ENCODE measurements at places on chromosomes 6 and 20. TPM values are rescaled to one million over a fixed set of nuclear protein-coding genes. Genes with fewer than 3 reads are reported as not detected.

SPDEF gene
- total RNA-seq, result not detected

DNA sequence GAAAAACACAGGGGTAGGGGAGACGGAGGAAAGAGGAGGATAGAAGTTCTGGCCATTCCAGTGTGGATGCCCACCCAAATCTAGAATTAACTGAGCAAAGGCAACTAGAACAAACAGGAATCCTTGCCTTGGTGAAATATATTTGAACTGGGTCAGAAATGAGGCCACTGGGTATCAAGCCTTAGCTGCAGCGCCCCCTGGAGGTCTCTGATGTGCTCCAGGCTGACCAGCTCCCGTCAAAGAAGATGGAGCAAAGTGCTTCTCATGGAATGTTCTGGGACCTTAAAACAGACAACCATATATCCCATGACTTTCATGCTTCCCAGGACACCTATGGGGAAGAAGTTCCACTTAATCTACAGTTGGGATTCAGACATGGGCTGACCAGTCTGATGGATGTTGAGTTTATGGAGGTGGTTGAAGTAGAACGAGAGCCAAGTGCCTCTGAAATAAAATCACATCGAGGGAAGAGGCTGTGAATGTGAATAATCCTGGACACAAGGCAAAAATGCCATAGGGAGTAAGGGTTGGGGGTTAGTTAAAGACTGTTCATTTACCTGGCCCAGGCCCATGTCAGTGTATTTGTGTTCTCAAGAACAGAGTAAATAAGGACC, 50.4 kb downstream of the HLA-DPB1 start:
- ATAC-seq, result peak; percentile 67

DNA sequence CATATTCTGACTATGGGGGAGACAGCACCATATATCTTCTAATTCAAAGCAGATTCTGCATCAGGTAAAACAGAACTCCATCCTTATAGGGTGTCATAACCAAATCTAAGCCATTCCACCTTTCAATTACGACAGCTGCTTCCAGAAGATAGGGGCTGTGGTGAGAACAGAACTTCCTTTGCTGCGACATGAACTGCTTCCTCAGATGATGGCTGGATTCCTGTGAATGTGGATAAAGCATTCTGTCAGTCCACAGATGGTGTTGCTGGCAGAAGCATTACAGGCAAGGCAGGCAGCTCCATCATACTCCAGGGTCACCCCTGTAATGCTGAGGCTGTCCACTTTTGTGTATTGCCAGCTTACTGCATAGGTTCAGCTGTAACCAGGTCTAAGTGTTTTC, 172.1 kb upstream of the PROKR2 start:
- ATAC-seq, result no peak

DNA sequence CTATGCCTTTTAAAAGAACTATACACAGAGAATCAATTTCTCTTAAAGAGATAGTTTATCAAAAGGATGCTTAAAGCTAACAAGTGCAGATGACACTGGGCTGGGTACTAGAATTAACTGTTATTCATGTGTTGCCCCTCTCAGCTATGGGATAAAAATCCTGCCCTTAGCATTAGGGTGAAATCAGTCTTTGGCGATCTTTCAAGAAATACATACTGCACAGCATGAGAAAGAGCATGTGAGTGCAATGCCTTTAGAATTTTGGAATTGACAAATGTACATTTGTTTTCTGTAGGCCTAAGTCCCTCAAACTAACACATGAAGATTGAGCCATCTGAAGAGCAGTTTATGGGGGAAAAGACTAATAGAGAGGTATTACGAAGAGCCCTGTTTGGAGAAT, 115.4 kb downstream of the ZFP64 start:
- no peak for ATAC-seq

DNA sequence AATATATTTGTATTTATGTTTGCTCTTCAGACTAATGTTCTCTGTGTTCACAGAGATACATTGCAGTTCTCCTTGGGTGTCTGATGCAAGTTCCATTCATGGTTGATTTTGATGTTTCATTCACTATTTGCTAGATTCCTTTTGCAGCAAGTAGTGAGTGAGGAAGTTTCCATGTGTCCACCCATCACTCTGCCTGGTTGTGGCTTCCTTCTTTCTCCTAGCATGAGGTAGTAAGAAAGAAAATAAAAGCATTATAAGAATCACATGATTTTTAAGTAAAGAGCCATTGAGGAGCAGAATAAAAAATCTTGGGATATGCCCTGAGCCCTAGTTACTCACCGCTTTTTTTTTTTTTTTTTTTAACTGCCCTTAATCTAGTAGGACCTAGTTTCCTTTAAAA, 8.7 kb downstream of the SASH1 start:
- ATAC-seq, result no peak

DNA sequence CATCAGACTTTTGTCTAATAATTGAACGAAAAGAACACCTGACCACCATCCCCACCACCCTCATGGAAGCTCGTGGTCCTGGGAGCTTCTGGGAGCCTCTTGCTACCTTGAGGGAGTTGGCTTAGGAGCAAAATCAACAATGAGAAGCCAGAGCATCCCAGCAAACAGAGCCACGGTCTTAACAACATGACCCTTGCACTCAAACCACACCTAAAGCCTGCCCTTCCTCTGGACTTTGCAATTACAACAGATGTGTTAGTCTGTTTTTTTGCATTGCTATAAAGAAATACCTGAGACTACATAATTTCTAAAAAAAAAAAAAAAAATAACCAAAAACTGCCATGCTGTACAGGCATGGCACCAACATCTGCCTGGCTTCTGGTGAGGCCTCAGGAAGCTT, 9.5 kb upstream of the RBM24 start:
- ATAC-seq, result no peak
